ENCODE measurements at places on chromosomes 4 and X.
A peak's percentile ranks its signal among the peaks of the same experiment; 100 is the strongest.

DNA sequence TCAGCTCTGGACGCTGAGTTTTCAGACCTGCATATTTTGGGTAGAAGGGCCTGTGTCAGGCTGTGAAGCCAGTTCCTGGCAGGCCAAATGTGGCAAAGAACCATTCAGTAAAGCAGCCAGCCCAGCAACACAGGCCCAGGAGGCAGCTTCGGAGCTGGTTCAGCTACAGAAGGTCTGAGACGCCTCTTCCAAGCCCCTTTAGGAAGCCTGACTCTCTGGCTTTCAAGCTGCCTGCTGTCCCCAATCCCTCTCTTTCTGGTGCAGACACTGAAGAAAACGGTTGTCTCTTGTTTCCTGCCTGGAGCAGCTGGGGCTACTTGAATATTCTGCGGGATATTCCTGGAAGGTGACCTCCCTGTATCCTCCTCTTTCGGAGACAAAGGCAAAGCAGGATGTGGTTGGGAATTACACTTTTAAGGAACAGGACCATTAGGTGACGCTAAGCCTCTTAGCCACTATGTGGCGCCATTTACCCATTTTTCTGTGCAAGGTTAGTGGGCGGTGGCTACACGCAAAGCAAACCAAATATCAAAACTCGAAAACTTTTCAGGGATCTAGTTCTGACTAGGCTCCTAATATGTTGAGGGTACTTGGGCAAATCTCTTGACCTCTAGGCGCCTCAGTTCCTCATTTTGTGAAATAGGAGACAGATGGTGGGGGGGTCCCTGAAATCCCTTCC, 47.2 kb upstream of the LAS1L start:
- peak; percentile 48 for DNase-seq

DNA sequence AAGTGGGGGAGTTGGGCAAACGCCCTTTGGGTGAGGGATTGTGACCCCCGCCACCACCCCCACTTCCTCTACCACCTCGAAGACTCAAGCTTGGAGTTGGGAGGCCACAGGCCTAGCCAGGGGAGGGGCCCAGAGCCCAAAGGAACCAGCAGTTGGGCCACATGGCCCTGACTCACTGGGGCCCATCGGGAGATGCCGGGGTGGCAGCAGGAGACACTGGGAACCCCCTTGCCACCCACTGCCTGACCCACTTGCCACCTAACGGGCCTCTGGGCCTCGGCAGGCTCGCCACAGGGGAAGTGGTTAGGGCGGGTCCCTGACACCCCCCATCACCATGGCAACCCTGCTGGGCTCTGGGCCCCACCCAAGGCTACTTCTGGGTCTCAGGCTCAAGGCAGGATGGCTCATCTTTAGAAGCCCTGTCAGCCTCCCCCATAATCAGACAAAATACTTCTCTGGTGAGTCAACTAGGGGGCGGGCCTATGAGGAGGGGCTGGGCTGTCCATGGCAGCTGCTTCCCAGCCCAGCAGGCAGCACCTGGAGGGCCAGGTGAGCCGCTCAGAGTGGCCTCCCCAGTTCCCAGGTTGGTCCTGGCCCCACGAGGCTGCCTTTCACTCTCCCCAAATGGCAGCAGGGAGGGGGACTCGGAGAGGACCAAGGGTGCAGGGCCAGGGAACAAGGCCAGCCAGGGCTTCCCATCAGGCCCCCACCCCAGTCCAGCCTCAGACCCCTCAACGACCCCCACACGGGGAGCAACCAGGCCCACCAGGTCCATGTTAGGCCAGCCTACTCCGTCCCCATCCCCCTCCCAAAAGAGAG, 5.6 kb downstream of the FLNA start:
- no peak for DNase-seq

- DNase-seq: no peak
Measured at GRCh38 chr4:160848901-160849760, 1314.7 kb downstream of the FSTL5 start.

- peak; percentile 6 for DNase-seq
Measured at GRCh38 chr4:47031751-47032404, 511 bp downstream of the GABRB1 start.

DNA sequence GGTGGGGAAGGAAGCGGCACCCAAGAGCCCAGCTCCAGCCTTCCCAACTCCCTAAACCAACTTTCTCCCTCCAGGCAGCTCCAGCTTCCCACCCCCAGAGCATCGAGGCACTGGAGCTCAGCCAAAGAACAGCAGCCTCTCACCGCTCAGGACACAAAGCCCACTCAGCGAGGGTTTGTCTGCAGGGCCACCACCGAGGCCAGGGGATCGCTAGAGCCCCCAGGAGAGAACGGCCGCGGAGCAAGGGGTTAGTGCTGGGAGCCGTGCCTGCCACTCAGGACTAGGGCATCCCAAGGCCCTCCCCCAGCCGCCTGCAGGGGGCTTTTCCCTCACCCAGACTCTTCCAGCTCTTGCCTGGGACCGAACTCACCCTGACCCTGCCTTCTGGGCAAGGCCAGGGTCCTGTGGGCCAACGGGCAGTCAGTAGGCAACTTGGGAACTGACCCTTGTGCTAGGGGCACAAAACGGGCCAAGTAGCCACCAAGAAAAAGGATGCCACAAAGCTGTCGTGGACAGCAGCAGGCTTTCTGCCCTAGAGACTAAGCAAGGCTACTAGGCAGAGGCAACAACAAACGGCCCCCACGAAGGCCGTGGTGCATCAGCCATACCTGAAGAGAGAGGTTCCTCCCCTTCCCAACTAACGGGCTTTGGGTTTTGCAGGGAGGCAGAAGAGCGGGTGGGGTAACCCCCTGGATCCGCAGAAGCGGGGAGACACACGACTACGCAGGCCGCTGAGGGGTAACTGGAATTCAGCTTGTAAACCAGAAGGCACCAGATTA, 2.3 kb downstream of the HCFC1 start:
- no peak for DNase-seq

- DNase-seq: no peak
Measured at GRCh38 chr4:158807691-158808090, 38.9 kb downstream of the FNIP2 start.

DNA sequence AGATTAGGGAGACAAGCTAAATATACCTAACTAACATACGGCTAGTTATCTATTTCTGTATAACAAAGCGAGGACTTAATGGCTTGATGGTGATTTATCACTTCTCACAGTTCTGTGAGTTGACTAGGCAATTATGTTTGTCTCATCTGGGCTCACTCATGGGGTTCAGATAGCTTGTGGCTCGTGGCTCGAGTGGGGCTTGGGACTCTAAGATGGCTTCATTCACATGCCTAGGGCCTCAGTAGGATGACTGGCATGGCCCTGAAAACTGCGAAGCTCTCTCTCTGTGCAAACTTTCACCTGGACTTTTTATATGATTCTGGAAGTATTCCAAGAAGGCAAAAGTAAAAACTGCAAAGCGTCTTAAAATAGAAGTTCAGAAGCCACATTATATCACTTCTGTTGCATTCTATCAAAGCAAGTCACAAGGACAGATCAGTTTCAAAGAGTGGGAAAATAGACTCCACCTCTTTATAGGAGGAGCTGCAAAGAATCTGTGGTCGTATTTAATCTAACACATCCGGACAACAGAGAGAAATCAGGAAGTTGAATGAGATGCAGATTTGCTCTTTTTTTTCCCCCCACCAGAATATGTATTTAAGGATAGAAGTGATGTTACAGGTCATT, 491.2 kb downstream of the INPP4B start:
- DNase-seq: no peak

GRCh38 chr4:17189401-17189720, 290.9 kb upstream of the LDB2 start:
- DNase-seq: no peak

GRCh38 chrX:107168257-107168656, 38.0 kb downstream of the NUP62CL start:
- no peak for DNase-seq

GRCh38 chr4:45385306-45385705, 659.0 kb upstream of the GNPDA2 start:
- DNase-seq: no peak

DNA sequence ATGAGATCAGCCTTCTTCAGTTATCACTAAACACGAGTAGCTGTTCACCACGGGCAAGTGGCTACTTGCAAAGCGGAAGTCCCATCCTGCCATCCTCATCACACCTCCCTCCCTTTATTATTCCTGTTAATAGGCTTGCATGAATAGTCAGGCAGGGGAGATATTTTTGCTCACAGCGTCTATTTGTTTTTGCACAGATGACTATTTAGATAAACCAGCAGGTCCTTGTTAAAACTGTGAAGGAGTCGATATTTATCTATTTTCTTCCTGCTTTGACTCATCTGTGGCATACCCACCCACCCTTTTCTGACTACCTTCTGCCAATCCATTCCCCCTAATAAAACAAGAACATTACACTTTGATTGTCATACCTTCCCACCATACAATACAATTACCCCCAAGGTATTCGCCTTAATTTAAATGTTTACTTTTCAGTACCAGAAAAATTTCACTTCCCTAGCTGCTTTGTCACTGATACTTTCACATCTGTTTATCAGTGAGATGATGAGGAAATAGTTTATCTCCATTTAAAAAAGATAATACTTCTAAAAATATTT, 96.6 kb upstream of the BANK1 start:
- no peak for DNase-seq

DNA sequence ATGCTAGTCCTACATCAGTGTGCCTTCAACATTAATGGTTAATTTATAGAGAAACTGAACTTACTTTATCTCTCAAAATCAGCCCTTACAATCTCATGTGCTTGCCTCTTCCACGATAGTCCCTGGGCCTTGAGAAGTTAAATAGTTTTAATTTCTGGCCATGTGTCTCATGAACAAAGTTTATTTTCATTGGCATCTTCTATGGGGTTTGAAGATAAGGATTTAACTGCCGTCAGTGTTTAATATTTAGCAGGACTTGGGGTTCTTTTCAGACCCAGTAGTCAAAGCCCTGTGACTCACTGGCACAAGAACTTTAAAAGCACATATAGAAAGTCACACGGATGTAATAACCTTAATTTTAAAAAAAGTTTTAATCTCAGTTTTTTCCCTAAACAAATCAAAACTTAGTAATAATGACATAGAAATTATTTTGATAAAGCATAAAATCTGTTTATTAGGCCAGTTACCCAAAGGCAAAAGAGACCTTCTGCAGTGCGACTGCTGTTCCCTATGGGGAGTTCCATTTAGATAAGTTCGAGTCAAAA, 10.1 kb upstream of the MPP1 start:
- DNase-seq: no peak

- DNase-seq: no peak
Measured at GRCh38 chr4:185845966-185846365, 34.0 kb upstream of the SORBS2 start.

DNA sequence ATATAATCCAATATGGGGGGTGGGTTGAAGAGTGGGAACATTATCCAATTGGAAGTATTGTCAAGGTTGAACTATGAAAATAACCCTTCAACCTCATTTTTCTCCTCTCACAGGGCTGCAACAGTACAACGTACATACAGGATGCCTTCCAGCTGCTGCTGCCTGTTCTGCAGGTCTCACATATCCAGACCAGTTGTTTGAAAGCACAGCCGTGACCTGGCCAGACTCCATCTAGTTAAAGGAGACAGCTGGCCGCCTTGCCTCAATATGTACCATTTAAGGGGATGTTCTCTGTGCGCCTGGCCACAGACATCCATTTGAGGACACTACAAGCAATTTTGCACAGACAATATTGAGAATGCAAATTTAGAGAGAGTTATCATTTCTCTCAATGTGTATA, 75.7 kb downstream of the FAM114A1 start:
- DNase-seq: peak; percentile 93

DNA sequence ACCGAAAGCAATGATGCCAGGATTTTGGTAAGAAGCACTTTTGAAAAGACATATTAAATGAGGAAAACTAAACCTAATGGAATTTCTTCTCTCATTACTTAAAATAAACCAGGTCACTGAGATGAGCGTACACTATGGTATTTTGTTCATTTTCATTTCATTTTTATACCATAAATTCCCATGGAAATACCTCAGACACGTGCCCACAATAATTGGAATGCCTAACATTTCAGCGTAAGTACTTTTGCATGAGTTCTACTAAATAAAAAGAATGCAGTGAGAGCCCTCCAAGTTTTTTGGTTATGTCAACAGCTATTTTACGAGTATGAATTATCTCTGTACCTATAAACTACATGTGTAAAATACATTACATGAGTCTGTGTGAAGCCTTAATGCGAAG, 3.2 kb downstream of the CAMK2D start:
- DNase-seq: no peak

GRCh38 chr4:137253949-137254348, 278.3 kb downstream of the PCDH18 start:
- no peak for DNase-seq

DNA sequence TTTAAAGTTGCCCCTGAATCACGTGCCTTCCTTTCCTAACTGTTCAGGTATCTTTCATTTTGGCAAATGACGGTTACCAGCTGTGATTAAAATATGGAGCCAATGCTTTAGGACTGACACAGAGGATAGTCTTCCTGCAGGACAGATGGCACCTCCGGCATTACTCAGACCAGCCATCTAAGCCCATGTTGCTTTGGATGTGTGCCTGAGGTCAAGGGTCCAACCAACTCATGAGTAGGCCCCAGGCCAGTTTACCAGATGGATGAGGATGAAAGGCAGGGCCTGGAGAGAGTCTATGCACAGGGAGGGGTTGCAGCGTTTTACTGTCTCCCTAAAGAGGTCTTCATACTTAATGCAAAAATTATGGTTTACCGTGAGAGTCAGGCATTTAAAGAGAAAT, 174.0 kb upstream of the GATB start:
- DNase-seq: no peak

- peak; percentile 4 for DNase-seq
Measured at GRCh38 chrX:110317061-110317819, 645 bp downstream of the AMMECR1 start.

- no peak for DNase-seq
Measured at GRCh38 chr4:143581331-143581946, 67.9 kb downstream of the SMARCA5 start.

- DNase-seq: no peak
Measured at GRCh38 chr4:3719191-3719590, 47.0 kb upstream of the ADRA2C start.

DNA sequence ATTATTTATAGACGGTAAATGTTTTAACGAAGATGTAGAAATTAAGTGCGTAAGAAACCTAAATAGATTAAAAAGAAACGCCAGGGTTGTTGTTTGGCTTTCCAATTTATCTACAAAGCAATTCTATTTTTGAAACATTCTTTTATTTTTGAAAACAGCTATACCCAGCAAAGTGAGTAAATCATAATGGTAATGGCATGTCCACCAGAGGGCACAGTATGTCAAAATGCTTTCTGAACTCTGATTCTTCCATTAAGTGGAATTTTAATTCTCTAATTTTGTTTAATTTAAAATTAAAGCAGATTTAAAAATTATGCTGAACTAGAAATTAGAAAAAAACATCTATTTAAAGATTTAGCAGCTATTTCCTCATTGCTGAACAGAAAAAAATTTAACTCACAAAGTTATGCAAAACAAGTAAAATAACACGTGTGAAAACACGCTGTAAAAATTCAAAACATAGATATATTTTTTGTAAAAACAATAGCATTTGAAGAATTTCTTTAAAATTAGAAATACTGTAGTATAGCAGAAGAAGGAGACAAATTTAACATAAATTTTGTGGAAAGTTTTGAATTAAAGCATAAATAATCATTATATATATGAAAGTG, 26.5 kb downstream of the RASSF6 start:
- DNase-seq: no peak

Data from SK-N-DZ (cell line).